ENCODE measurements at places on chromosomes 1 and 21. TPM values are rescaled to one million over a fixed set of nuclear protein-coding genes. Genes with fewer than 3 reads are reported as not detected.
A peak's percentile ranks its signal among the peaks of the same experiment; 100 is the strongest.

The LENEP gene
- not detected for total RNA-seq

- DNase-seq: peak; percentile 60
Measured at GRCh38 chr1:3577711-3578432, 33.4 kb downstream of the MEGF6 start.

- DNase-seq: no peak
Measured at GRCh38 chr1:29473161-29473855, 237.0 kb downstream of the PTPRU start.

The LRRIQ3 gene
- 0.81 TPM for total RNA-seq

The LRRN2 gene
- not detected for total RNA-seq

The DRAXIN gene
- 7.1 TPM for total RNA-seq

Data from SJCRH30 (cell line).